Caki2 (cell line): ENCODE measurements at places on chromosomes 13 and 19.

- DNase-seq = no peak
Measured at GRCh38 chr13:39329182-39329639, 273.8 kb downstream of the LHFPL6 start.

GRCh38 chr19:48870048-48870447 lies 1.6 kb upstream of the PLEKHA4 start:
- DNase-seq = no peak

- DNase-seq = no peak
Measured at GRCh38 chr13:102291587-102292218, 110.1 kb downstream of the FGF14 start.

- no peak for DNase-seq
Measured at GRCh38 chr13:110334256-110334655, 27.2 kb downstream of the COL4A2 start.
